Upper lobe of right lung (tissue), 1 donor: ENCODE measurements at places on chromosomes 13 and 19. TPM values are rescaled to one million over a fixed set of nuclear protein-coding genes. Genes with fewer than 3 reads are reported as not detected.

The DAND5 gene
- total RNA-seq: not detected

- H3K4me1 ChIP-seq: no peaks in the 10 kb centered on the region
- no peaks in the 10 kb centered on the region for H3K27me3 ChIP-seq
- no peak overlapping the region for H3K27ac ChIP-seq
- no peak for DNase-seq
These were observed 276.3 kb upstream of the SOX21 start for GRCh38 chr13:94988654-94989053.

The RASIP1 gene
- 54.5 TPM for total RNA-seq

GRCh38 chr13:110583178-110583865 lies 21.8 kb upstream of the RAB20 start:
- DNase-seq: no peak
- H3K27me3 ChIP-seq: no peaks in the 10 kb centered on the region
- H3K27ac ChIP-seq: no peak overlapping the region
- H3K4me3 ChIP-seq: no peak overlapping the region
- H3K36me3 ChIP-seq: no peaks in the 10 kb centered on the region

DNA sequence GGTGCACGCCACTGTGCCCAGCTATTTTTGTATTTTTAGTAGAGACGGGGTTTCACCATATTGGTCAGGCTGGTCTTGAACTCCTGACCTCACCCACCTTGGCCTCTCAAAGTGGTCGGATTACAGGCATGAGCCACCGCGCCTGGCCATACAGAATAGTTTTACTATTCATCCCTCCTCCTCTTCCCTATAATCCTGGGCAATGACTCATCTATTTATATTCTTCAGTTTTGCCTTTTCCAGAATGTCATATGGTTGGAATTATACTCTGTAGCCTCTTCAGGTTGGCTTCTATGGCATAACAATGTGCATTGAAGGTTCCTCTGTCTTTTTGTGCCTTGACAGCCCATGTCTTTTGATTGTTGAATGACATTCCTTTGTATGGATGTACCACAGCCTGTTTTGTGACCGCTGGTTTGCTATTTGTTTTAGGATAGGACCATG lies 22.2 kb upstream of the LRP3 start:
- no peak overlapping the region for H3K27ac ChIP-seq
- no peaks in the 10 kb centered on the region for H3K36me3 ChIP-seq
- no peak for DNase-seq
- no peak overlapping the region for H3K4me3 ChIP-seq
- no peaks in the 10 kb centered on the region for H3K27me3 ChIP-seq
- H3K4me1 ChIP-seq: peaks cover 7% of the 10 kb centered on the region

DNA sequence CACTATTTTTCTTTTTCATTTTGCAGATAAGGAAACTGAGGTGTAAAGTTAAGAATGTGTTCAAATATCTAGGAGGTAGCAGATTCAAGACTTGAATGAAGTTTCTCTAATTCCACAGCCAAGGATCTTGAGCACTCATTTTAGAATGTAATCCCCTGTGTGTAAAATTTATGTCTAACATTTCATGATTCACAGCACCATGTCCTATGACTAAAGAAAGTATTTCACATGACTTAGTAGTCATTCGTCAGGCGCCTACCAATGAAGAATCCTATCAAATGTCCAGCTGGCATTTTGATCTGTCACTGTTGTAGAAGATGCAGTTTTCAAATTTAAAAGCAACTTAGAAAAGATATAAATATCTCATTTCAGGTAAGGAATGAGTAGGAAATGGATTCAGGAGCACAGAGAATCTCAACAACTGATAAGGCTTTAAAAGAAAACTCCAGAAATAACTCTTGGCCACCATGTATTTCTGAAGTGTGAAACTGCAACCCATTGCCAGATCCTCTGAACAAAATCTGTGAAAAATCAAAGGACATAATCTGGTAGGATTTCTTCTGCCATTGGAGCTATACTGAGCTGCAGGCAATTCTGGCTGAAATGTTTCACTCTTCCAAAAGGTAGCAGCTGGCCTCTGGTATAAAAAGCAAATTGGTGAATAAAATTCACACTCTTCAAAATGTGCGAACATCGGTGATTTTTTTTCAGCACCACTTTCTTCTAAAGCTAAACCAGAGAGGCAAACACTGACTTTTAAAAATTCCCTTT lies 92.2 kb downstream of the DCLK1 start:
- H3K4me1 ChIP-seq: no peaks in the 10 kb centered on the region
- H3K4me3 ChIP-seq: no peak overlapping the region
- no peaks in the 10 kb centered on the region for H3K36me3 ChIP-seq
- no peak overlapping the region for H3K27ac ChIP-seq
- DNase-seq: no peak

DNA sequence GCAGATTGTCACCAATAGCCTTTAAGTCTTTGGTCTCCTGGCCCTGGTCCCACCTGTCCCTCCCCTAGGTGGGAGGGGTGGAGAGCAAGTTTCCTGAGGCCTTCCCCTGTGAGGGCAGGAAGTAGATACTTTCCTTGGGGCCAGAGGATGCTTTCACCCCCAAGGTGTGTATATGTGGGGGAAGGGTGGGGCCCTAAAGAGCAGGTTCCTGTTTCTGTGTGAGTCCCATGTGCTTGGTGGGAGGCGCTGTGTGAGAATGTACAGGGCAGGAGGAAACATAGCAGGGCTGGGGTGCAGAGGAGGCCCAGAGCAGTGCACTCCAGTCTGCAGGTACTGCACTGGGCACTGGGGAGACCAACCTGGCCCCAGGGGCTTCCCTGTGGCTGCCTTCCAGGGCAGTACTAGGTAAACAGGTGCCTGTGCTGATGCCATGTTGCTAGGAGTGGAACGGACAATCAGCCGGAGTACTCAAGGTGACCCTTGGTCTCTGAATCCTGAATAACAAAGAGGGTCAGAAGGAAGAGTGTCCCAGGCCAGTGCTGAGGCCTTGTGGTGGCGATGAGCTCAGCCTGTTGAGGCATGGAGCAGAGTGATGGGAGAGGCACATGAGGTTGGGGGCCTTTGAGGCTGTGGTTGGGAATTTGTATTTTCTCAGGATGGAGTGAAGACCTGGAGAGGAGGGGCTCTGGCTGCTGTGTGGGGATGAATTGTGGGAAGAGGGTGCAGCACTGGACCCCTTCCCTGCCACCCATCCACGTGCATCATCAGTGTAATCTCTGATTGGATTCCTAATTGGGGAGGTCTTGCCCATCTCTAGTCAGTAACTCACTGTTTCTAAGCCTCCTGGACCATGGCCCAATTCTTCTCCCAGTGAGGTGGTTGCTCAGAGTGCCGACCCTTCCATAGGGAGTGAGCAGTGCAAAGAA lies 5.1 kb downstream of the EGLN2 start:
- H3K27me3 ChIP-seq: no peaks in the 10 kb centered on the region
- H3K4me1 ChIP-seq: peaks cover 76% of the 10 kb centered on the region
- peak overlapping the region; percentile 92 for H3K27ac ChIP-seq
- peak overlapping the region; percentile 96 for H3K4me3 ChIP-seq
- peaks cover 73% of the 10 kb centered on the region for H3K36me3 ChIP-seq

- no peaks in the 10 kb centered on the region for H3K4me1 ChIP-seq
- H3K27me3 ChIP-seq: no peaks in the 10 kb centered on the region
- no peak overlapping the region for H3K4me3 ChIP-seq
- no peak for DNase-seq
These were observed 41.9 kb downstream of the WDR87 start for GRCh38 chr19:37864501-37864900.

The CDADC1 gene
- 13.8 TPM for total RNA-seq

The GNG7 gene
- 5.5 TPM for total RNA-seq

DNA sequence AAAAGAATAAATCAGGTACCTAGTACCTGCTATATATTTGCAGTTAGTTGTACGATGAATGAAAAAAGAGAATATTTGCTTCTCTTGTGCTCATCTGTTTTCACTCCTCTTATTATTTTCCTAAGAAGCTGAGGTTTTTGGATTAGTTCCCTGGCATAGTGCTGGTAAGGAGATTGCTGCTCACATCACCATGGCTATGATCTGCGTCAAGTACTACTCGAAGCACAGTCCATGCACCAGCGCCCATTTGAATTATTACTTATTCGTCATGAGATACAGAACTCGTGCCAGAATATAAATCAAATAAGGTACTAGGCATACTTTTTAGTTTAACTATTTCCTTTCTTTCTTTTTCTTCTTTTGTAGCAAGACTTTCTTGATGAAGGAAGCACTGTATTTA lies 7.1 kb downstream of the SERTM1 start:
- no peak overlapping the region for H3K4me3 ChIP-seq
- no peak overlapping the region for H3K27ac ChIP-seq
- DNase-seq: no peak
- H3K4me1 ChIP-seq: no peaks in the 10 kb centered on the region

- H3K4me1 ChIP-seq: peaks cover 28% of the 10 kb centered on the region
- DNase-seq: peak; percentile 78
- H3K36me3 ChIP-seq: peaks cover 21% of the 10 kb centered on the region
- no peak overlapping the region for H3K4me3 ChIP-seq
- no peaks in the 10 kb centered on the region for H3K27me3 ChIP-seq
These were observed 7.3 kb downstream of the RPS16 start for GRCh38 chr19:39428283-39429112.

DNA sequence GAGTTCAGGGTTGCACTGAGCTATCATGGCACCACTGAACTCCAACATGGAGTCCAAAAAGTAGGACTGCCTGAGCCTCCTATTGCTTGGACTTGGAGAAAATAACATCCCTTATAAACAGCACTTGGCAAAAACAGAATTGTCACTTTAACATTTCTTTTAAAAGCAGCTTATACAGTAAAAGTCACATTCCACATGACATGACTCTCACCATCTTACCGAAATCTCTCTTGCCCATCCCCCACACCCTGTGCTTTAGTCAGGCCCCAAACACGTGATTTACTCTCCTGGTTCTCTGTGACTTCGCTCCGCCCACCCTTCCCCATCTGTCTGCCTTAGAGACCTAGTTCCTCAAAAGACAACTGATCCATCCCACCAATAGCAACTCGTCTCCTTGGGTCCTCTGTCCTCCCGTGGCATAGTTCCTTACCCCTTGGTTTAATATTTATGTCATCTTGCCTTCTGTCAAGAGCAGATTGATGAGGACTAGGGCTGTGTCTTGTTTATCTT lies 4.6 kb downstream of the SAFB start:
- peak; percentile 82 for DNase-seq
- peaks cover 48% of the 10 kb centered on the region for H3K36me3 ChIP-seq
- H3K27ac ChIP-seq: no peak overlapping the region
- H3K27me3 ChIP-seq: no peaks in the 10 kb centered on the region

DNA sequence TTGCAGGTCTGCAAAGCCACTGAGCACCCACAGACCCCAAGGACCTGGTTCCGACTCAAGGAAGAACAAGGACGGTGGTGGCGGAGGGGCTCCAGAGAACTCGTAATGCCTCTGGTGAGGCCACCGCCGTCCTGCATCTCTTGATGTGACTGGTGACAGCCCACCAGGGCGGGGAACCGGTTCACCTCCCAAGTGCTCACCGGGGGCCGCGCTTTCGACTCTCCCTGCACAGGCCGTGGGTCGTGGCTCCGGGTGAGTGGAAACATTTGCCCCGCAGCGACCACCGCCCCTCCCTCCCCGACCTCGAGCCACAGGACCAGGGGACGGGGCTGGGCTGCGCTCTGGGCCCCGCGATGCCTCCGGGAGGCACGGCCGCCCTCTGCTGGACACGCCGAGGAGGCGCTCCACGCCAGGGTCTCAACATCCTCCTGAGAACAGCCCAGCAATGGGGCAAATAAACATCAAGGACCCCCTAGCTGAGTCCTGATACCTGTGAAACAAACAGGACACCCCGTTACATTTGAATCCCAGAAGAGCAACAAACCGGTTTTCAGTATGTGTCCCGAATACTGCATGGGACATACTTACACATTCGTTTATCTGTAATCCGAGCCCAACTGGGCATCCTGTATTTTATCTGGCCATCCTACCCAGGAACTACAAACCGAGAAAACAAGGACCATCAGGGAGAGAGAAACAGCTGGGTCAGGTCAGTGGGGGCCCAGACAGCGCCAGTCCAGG lies 3.9 kb upstream of the PLPP2 start:
- H3K27me3 ChIP-seq: peaks cover 45% of the 10 kb centered on the region
- no peak overlapping the region for H3K27ac ChIP-seq
- H3K36me3 ChIP-seq: no peaks in the 10 kb centered on the region
- peak; percentile 77 for DNase-seq

DNA sequence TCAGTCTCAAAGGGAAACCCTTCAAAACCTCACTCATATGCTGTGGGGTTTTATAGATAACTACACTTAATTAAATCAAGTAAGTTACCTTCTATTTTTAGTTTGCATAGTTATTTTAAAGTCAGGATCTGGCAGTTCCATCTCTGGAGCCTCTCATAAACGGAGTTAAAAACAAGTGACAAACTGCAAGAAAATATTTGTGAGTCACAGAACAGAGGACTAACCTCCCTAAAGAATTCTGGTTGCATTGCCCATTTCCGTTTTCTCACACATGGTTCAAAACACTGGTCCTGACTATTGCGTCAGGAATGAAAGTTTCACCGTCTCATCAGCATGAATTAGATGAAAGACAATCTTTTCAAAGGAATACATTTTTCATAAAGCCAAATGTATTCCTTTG lies 10.6 kb downstream of the RXFP2 start:
- H3K4me3 ChIP-seq: no peak overlapping the region
- DNase-seq: no peak
- H3K4me1 ChIP-seq: peaks cover 6% of the 10 kb centered on the region
- peaks cover 9% of the 10 kb centered on the region for H3K27me3 ChIP-seq
- no peak overlapping the region for H3K27ac ChIP-seq
- H3K36me3 ChIP-seq: no peaks in the 10 kb centered on the region
